ENCODE measurements at places on chromosomes 3 and 15.

DNA sequence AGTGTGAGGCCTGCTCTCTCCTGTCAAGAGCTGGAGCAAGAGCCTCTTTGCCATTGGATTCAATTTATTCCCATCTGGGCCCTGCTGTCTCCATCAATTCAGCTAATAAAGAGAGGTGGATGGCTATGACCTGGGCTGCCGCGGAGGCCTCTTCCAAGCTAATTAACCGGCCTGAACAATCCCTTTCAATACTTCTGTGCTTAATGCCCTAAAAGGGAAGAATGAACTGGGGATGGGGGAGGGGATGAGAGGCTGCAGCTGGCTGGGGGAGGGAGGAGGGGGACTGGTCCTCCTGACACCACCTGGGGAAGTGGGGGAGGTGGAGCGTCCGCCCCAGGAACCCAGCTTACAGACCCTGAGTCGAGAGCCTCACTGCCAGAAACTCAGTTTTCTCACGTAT is 33.4 kb upstream of the PRR23E start:
- DNase-seq, result no peak

- DNase-seq, result no peak
Observed at GRCh38 chr3:122298239-122298638, 26.8 kb upstream of the CSTA start.

- DNase-seq, result peak; percentile 12
Observed at GRCh38 chr3:4406746-4407568, 60.1 kb downstream of the SUMF1 start.

DNA sequence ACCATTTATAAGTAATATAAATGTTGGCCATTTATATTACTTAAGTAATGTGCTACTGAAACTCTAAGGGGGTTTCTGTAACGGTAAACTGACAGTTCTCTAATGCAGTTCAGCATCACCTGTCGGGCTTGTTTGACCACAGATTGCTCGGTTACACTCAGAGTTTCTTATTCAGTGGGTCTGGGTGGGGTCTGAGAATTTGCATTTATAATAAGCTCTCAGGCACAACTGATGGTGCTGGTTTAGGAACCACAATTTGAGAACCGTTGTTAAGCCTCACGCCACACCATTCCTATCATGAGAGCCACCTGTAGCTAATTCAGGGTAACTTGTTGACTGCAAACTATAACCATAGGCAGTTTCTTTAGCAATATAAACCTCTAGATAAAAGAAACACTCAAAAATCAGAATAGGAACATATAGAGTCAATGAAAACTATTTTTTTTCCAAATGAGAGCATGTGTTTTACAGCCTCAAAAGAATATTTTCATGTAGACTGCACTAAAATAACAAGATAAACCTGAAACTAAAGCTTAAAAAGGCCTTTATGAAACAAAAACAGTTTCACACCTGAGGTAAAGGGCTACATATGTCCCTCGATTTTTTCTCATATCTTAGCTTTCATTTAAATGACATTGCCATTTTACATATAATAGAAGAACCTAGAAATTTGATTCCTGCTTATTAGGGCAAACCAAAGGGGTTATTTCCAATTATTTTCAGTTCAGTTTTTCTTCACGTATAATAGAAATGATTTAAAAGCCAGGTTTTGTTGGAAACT is 604.8 kb downstream of the UNC13C start:
- no peak for DNase-seq

DNA sequence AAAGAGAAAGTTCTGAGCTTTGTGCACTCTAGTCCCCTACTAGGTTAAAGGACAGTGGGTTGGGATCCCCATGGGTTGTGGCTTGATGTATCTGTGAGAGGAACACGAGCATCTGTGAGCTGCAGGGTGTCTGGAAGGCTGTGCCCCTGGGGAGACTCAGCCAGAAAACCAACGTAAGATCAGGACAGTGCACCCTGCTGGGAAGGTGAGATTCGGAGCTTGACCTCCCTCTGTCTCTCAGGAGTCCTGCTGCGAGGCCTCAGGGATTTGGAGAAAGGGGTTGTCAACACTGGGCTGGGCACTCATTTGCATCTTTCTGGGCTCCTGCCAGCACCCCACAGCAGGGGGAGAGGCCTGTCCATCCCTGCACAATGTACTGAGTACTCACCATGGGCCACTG is 15.2 kb downstream of the ANKRD63 start:
- no peak for DNase-seq

GRCh38 chr15:90946941-90947576 is 7.6 kb upstream of the RCCD1 start:
- DNase-seq, result no peak

DNA sequence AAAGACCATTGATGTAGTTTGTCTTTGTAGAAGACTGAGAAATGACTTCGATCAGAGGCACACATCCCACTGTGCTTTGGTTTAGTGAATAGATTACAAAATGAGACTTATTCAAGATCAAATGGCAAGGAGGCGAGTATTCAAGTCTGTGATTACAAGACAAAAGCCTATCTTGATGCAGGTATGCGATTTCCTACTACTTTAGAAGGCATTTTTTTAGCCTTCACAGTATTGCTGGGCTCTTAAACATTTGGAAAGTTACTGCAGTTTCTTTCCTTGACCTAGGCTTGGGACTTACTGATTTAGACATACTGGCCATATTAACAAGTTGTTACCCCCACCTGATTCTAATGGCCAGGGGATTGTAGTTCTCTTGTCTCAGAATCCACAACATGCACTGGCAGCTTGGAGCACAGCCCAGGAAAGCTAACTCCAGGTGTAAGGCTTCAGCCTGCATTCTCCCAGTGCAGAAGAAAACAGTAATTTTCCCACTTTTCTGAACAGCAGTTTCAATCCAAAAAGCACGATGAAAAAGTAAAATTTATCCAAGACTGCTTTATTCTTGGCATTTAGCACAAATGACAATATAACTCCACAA is 311.6 kb downstream of the EPHA6 start:
- DNase-seq, result no peak

DNA sequence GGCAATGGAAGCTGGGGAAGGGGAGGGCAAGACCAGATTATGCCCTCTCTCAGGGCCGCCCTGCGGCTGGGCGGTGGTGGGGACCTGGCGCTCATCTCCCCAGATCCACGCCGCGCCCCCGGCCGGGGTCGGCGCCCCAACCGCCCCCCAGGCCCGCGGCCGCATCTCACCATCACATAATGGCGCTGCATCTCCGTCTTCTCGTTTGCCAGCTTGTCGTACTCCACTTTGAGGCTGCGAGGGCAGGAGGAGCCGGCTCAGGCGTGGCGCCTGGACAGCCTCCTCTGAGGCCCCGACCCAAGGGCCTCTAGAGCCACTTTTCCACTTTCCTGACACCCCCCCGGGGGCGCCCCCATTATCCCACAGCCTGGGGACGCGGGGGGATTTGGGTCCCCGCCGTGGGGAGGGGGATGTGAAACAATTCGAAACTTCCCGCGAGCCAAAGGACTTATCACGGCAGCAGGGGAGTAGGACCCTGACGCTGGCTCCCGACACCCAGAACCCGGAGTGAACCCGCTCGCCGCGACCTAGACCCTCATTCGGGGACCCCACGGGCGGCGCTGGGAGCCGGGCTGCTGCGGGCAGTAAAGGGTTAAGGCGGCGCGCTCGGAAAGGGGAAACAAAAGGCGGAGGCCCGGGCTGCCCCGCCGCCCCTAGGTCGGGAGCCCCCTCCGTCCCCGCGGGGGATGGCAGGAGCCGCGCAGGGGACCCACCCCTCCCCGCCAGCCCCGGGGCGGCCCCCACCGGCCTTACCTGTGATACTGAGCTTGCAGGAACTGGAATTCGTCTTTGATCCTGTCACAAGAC is 2.1 kb downstream of the TLE3 start:
- peak; percentile 30 for DNase-seq

- no peak for DNase-seq
Observed at GRCh38 chr3:46953234-46954010, 23.1 kb downstream of the CCDC12 start.

- DNase-seq, result no peak
Observed at GRCh38 chr3:133820129-133820528, 14.5 kb downstream of the SRPRB start.

- no peak for DNase-seq
Observed at GRCh38 chr3:48661501-48662144, 1.1 kb downstream of the CELSR3 start.

GRCh38 chr3:53566461-53567145 is 72.2 kb downstream of the CACNA1D start:
- peak; percentile 82 for DNase-seq

DNA sequence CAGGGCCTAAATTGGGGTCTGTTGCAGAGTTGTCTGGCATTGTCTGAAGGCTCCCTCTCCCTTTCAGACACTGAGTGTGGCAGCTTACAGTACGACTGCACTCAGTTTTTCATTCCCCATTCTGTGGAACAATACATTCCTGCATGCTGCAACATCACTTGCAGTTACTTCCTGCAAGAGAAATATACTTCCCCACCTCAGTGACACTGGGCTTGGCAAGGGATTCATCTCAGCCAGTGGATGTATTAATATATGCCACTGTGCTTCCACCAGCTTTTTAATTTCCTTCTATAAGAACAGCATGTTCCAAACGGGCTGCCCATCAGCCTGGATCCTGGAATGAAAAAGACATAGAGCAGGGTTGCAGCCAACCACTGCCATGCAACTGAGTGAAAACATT is 23.1 kb downstream of the B3GALNT1 start:
- DNase-seq, result no peak

Data from T47D (cell line).